ENCODE measurements at places on chromosomes 12 and 14. TPM values are rescaled to one million over a fixed set of nuclear protein-coding genes. Genes with fewer than 3 reads are reported as not detected.

FERMT2 gene
- total RNA-seq: 1.9 TPM

CEBPE gene
- total RNA-seq: not detected

HEBP1 gene
- total RNA-seq: 9.0 TPM

GALNT8 gene
- total RNA-seq: 0.57 TPM

LRRK2 gene
- total RNA-seq: 0.20 TPM

CD4 gene
- total RNA-seq: 76.9 TPM

PROX2 gene
- total RNA-seq: 0.35 TPM

- no peak for DNase-seq
Observed at GRCh38 chr14:100389497-100390104, 66.5 kb downstream of the SLC25A47 start.

GRCh38 chr12:85183855-85184254 lies 96.2 kb upstream of the ALX1 start:
- no peak for DNase-seq

GRCh38 chr12:79776111-79776510 lies 85.3 kb upstream of the PAWR start:
- DNase-seq: no peak

- DNase-seq: no peak
Observed at GRCh38 chr12:11810206-11810545, 160.7 kb downstream of the ETV6 start.

- DNase-seq: no peak
Observed at GRCh38 chr14:30243805-30244204, 315.2 kb upstream of the G2E3 start.

DNA sequence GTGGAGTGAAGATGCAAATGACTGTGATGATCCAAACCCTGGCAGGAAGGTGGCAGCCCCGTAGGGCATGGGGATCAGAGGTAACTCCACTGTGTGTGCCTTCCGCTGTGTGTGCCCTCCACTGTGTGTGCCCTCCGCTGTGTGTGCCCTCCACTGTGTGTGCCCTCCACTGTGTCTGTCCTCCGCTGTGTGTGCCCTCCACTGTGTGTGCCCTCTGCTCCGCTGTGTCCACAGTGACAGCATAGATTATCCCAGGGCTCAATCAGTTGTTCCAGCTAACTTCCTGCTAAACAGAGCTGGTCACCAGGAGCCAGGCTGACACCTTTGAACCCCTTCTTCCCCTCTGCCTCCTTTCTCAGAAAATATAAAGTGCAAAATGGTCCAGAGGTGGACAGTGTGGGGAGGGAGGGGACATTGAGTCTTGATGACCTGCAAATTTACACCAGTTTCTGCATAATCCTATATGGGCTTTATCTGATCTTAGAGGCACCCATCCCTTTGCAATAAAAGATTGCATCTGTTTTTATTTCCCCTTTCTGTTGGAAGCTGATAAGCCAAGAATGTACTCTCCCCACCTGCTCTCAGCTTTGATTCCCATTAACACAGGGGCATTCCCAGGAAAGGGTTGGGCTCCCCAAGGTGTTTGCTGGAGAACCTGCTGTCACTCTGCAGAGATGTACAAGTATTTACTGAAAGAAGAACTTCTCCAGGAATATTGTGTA lies 21.6 kb upstream of the HNF1A start:
- DNase-seq: no peak

- DNase-seq: no peak
Observed at GRCh38 chr12:51275088-51275487, 4.9 kb upstream of the SMAGP start.

DNA sequence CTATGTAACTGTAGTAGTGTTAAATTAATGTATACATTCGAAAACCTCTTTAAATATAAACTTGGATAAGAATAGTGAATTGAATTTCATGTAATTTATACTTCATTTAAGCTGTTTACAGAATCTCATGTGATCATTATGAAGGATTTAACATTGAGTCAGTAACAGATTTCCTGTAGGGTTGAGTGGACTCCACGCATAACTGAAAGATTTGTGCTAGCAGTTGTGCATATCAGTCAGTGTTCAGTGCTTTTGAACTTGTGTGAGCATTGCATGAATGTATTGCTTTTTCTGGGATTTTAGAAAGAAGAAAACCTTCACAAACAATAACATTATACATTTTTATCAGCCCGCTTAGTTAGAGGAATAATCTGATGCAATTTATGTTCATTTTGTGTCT lies 1435.3 kb downstream of the LRFN5 start:
- DNase-seq: no peak

GRCh38 chr14:100341301-100342031 lies 18.3 kb downstream of the SLC25A47 start:
- DNase-seq: no peak

Measured in activated T-cell treated with anti-CD3 and anti-CD28 coated beads, Interleukin-2, amount 50 U/mL, for 4 hours (primary cell).